ENCODE measurements at places on chromosomes 6 and 20.

DNA sequence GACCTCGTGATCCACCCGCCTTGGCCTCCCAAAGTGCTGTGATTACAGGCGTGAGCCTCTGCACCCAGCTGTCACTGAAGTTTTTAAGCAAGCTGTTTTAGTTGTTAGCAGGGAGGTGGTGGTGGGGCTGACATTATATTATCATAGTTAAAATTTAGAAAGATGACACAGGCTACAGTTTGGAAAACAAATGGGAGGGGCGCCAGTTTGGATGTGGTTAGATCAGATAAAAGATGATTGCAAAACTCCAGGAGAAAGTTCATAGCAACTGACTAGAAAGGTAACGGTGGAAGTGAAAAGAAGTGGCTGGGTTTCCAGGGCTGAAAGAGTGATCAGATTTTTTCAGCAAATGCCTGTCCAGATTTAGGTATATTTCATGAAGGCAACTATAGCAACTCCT, 311.9 kb upstream of the CITED2 start:
- DNase-seq: no peak

DNA sequence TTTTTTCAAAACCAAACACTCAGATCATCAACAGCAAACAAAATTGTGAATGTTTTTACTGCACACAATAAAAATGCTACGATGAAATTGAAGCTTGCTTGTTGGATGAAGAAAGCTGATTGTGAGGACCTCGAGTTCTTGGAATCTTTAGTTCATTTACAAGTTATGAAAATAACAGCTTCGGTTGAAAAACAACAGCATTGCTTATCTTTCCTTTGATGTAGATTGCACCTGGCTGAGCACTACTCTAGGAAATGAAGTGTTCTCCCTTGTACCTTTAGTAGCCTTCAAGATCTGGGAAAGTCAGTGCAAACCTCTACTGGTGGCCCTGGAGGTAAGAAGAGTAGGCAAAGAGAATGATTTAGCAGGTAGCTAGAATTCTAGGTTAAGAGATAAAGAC, 2.2 kb upstream of the HMGN3 start:
- no peak for DNase-seq

DNA sequence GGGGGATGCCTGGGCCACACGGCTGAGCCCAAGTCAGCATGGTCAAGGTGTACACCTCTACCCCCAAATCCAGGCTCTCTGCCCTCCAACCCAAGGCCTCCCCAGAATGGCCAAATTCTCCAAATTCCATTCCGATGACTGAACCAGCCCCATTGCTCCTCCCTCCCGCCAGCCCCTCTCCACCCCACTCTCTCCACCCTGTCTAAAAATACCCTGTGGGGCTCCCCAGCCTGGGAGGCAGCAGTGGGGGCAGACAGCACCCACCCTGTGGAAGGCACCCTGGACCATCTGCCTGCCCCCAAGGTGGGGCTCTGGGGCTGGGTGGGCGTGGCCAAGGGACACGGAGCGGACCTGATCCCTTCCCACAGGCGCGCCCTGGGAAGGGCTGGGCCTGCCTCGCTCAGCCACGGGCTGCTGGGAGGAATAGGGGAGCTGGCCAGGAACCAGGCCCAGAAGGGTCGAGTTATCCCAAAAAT, 11.4 kb downstream of the TEAD3 start:
- no peak for DNase-seq

- DNase-seq: no peak
Measured at GRCh38 chr6:31086788-31087440, 25.5 kb downstream of the C6orf15 start.

- DNase-seq: no peak
Measured at GRCh38 chr6:7104752-7105151, 3.0 kb upstream of the RREB1 start.

GRCh38 chr20:63695424-63696305, 787 bp upstream of the TNFRSF6B start:
- no peak for DNase-seq

GRCh38 chr20:19881080-19881840, 123.2 kb downstream of the RIN2 start:
- no peak for DNase-seq

GRCh38 chr20:19212821-19213502, 520 bp downstream of the SLC24A3 start:
- no peak for DNase-seq

- DNase-seq: no peak
Measured at GRCh38 chr6:127347178-127347577, 3.8 kb upstream of the ECHDC1 start.

DNA sequence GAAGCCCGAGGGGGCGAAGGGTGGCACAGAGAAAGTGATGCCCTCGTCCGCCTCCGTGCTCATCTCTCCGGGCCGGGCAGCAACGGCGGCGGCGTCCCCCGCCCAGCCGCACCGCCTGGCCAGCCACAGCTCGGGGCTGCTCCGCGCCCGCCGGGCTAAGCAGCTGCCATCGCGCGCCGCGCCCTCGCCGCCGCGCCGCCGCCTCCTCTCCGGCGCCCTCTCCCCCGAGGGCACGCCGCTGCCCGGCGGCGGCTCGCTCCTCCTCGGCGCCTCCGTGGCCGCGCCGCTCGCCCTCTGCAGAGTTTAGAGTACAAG, 225 bp downstream of the MAP3K5 start:
- DNase-seq: no peak

- no peak for DNase-seq
Measured at GRCh38 chr6:45494416-45495135, 116.8 kb upstream of the SUPT3H start.

GRCh38 chr6:134870677-134871498, 79.0 kb downstream of the ALDH8A1 start:
- no peak for DNase-seq

GRCh38 chr6:42099340-42100028, 42.9 kb downstream of the C6orf132 start:
- DNase-seq: no peak

- DNase-seq: no peak
Measured at GRCh38 chr20:8021541-8022269, 2.1 kb upstream of the TMX4 start.

DNA sequence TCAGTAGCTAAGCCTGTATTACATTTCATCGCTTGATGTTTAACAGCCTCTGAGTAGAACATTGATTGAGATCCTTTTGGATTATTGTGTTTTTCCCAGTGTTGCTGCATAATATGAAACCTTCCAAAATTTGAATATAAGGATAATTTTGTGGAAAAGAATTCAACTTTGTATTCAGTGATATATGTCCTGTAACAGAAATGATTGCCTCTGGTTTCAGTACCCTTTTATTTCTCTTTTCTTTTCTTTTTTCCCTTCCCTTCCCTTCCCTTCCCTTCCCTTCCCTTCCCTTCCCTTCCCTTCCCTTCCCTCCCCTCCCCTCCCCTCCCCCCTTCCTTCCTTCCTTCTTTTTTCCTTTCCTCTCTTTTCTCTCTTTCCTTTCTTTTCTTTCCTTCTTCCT, 74.6 kb downstream of the UTRN start:
- DNase-seq: no peak

- no peak for DNase-seq
Measured at GRCh38 chr20:36770680-36771079, 2.9 kb downstream of the DSN1 start.

GRCh38 chr20:18543216-18543615, 24.0 kb upstream of the SMIM26 start:
- no peak for DNase-seq

DNA sequence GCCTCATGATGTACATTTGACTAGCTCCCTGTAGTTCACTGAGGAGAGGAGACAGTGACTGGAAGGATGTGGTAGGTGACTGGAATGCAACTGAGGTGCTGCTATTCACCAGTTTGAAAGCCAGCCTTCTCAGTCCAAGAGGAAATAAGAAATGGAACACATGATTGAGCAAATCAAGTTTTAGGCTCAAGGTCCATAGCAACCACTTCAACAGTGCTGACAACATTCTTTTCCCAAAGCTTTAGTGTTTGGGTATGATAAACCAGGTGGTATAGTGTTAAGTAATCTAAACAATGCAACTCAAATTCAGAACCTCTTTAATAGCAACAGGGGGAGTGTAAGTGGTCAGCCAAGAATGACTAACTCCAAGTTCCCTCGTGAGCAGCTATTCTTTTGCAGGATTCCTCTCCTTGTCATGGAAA, 9.2 kb downstream of the ZHX3 start:
- no peak for DNase-seq

DNA sequence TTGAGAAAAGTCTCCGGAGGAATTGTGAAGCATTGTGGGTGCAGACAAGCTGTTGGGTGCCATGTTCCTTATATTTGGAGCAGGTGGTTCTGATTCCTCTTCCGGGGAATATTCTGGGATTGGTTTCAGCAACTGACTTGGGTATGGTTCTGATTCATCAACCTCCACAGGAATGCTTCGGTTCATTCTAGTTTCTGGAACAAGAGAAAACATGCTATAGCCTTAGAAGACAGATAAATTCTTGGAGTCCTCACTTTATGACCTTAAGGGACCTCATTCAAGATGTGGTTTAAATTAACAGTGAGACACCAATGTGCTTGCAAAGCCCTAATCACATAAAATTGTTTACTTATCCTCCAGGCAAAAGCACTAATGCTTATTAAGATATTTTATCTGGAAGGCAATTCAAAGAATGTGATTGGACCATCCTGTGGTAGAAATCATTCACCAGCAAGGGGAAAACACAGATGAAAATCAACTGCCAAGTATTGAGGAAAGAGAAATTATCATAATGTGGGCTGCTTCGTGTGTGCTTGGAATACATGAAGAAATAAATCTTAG, 13.7 kb downstream of the TRAF3IP2 start:
- no peak for DNase-seq

- DNase-seq: no peak
Measured at GRCh38 chr6:41451039-41451438, 95.1 kb upstream of the FOXP4 start.

DNA sequence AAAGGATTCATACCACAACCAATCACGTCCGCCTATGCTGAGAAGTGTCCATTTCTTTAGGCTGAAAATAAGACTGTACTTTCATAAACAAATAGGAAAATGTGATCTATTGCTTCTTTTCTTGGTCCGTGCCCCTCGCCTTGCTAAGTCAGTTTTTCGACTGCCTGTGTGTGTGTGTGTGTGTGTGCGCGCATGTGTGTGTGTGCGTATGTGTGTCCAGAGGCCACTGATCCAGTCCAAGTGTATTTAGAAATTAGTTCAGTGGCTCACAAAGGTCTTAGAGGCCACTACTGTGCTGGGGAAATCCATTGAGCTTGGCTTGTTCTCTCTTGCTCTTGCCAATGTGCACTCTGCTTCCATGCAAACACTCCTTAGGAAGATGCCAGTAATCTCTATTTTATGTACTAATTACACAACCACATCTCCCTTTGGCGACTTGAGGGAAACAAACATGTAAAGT, 50.5 kb downstream of the SLC22A23 start:
- DNase-seq: no peak

GRCh38 chr6:69456086-69456485, 340.7 kb downstream of the LMBRD1 start:
- DNase-seq: no peak

GRCh38 chr6:24251339-24251738, 106.5 kb downstream of the DCDC2 start:
- DNase-seq: no peak

GRCh38 chr6:62265906-62266525, 20.0 kb downstream of the KHDRBS2 start:
- DNase-seq: no peak

DNA sequence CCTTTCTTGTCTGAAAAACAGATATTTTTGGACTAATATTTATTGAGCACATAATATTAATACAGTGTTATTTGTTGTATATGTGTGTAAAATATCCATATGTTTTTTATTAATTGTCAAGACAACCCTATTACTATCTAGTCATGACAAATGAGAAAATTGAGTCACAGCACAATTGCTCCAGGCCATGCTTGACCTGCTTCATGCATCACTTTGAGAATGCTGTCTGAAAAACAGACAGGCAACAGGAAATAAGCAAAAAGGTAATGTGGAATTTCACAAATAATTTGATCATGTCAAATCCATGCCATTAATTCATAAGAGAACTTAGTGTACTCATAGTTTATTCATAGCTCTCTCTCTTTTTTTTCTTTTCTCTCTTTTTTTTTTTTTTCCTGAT, 246.5 kb downstream of the RIMS1 start:
- no peak for DNase-seq

- peak; percentile 72 for DNase-seq
Measured at GRCh38 chr20:57748601-57749130, 38.9 kb upstream of the PMEPA1 start.

- DNase-seq: no peak
Measured at GRCh38 chr6:16480763-16481560, 242.6 kb downstream of the GMPR start.

- no peak for DNase-seq
Measured at GRCh38 chr6:54238396-54238795, 69.8 kb upstream of the TINAG start.

- DNase-seq: no peak
Measured at GRCh38 chr20:3405696-3406358, 1.6 kb downstream of the DNAAF9 start.

GRCh38 chr6:137233911-137234863, 15.0 kb upstream of the IFNGR1 start:
- DNase-seq: no peak

DNA sequence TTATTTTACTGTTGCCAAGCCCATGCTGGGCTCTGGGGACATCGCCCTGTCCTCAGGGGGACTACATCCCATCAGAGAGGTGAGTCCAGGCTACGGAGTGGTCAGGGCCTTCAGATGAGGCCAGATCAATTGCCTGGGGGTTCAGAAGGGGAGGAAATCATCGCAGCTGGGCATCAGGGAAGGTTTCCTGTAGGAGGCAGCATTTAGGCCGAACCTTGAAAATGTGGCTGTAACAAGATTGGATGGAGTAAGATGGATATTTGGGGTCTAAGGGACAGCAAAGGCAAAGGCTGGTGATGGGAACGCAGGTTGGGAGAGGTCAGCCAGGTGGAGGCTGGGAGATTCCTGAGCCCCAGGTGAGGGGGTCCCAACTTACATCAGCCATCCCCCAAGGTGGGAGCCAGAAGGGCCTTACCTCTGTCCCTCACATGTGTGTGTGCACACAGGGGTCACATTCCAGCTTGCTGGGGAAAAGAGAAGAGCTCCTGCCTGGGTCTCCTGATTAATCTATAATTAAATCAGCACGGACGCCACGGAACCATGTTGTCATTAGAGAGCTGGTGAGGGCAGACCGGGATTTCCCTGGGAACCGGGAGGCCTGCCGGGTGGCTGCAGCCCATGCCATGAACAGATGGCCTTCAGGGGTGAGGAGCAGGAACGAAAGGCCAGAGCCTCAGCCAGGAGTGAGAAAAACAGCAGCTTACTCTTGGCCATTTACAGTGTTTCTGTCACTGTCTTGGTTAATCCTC, 30.5 kb upstream of the DLGAP4 start:
- no peak for DNase-seq

DNA sequence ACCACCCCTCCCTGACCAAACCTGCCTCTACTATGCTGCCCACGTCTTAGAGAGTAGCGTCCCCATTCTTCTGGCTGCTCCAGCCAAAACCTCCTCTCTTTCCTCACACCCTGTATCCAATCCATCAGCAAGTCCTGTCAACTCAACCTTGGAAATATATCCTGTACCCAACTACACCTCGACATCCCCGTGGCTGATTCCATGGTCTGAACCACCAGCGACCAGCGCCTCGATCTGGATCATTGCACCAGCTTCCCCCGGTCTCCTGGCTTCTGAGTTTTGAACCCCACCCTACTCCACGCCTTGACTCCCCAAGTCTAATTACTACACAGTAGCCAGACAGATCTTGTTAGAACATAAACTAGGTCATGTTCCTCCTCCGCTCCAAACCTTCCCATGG, 9.8 kb downstream of the NRSN2 start:
- no peak for DNase-seq

- no peak for DNase-seq
Measured at GRCh38 chr6:21137700-21138335, 455.7 kb upstream of the SOX4 start.

Data from NCI-H524 treated with DMSO at 0.1 percent for 48 hours (cell line).